ENCODE measurements at places on chromosomes 6 and 20.

DNA sequence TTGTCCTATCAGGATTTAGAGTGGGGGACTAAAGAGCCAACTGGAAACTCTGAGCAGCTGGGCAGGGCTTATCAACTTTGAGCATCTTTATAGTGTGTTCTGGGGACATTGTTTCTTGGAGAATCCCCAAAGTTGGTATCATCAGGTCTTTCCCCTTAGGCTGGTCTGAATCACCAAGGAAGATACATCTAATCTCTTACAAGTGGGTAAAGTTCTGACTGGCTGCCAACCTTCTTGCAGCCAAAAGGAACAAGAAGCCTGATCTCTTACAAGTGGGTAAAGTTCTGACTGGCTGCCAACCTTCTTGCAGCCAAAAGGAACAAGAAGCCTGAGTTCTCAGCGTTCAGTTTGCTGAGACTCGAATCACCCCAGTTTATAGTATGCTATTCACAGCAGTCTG, 1.6 kb upstream of the MED23 start:
- DNase-seq, result no peak

DNA sequence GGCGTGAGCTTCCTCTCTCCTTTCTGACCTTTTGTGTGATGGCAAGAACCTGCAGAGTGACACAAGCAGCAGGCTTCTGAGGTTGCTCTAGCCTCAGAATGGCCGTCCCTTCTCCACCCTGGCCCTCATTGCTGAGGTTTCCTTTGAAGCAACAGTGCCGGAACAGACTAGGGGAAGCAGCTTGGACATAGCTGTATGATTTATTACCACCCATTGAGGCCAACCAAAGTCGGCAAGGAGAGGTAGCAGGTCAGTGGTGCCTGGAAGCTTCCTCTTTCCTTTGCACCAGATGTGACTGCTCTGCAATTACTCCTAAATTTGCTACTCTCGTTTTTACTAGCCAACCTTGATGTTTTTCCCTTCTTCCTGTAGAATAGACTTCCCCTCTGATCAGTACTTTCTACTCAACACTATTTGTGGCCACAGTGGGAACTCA, 31.4 kb downstream of the PTPN1 start:
- DNase-seq, result no peak

- DNase-seq, result no peak
Measured at GRCh38 chr6:125193208-125193607, 39.6 kb downstream of the TPD52L1 start.

DNA sequence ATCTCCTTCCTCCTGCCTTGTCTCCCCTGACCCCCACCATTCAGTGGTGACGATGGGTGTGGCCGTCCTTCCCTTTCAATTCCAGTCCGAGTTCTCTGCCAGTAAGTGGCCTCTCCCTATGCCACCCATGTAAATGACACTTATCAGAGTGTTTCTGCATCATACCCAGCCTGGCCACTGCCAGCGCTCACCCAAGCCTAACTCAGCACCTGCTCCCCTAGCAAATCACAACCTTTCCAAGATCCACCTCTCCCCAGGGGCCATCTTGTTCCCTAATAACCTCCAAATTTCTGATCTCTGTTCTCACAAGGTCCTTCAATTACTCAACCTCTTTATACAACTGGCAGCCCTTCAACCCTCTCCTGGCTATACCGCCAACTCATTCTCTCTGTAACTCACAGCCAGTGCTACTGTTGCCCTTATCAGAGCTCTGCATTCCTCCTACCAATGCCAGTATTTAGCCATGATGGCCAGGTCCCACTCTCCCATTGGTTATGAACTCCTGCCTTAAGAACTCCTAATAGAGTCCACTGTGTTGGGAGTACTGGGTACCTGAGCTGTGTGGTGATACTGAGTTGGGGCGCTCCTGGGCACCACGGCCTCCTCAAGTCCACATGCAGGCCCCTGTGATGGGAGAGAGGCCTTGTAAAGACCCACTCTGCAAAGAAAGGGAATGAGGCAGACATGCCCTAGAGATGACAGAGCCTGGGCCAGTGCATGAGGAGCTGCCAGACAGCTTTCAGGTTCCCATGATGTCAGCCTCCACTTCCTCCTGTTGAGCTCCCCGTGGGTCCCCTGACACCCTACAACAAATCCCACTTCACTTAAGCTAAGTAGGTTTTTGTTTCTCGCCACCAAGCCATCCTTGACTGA, 187.4 kb upstream of the RREB1 start:
- DNase-seq, result no peak

DNA sequence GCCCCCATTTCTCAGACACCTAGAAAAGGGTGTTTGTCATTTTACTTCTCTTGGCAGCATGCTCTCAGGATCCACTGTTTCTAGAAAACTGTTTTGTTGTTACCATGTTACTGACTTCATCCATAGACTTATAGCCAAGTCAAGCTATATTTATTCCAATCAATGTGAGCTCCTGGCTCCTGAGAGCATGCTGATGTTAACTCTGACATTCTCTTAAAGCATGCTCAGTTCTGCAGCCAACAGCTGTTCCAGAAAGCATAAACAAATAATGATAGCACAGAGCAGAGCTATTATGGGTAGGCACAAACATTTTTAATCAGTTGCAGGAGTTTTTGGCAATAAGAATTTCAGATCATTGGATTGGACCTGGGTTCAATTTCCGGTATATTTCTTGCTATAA, 92.4 kb upstream of the CEP85L start:
- DNase-seq, result no peak

DNA sequence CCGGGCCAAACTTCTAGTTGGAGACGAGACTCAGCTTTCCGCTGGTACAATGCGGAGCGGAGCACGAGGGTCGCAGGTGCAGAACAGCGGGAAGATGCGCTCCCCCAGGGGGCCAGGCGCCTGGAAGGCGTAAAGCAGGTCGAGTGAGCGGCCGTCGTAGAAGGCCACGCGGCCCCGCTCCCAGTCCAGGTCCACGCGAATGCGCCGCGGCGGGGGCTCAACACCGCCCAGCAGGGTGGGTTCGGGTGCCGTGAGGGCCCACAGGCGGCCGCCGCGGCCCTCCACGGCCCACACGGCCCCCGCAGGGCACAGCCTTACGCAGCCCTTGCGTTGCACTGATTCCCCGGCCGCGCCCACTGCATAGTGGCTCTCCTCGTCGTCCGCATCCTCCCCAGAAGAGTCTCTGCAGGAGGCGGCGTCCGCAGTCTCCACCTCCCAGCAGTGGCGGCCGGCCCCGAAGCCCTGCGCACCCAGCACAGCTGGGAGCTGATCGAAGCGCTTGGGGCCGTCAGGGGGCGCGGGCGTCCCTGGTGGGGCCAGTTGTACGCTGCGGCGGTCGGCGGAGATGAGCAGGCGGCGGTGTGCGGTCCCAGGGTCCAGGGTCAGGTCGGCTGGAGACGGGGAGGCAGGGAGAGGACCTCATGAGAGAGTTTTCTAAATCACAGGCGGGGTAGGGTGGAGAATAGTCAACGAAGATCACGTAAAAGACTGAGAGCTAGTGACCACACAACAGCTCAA, 4.3 kb downstream of the PPP1R11 start:
- no peak for DNase-seq

- DNase-seq, result no peak
Measured at GRCh38 chr6:87197547-87197946, 42.2 kb downstream of the ZNF292 start.

DNA sequence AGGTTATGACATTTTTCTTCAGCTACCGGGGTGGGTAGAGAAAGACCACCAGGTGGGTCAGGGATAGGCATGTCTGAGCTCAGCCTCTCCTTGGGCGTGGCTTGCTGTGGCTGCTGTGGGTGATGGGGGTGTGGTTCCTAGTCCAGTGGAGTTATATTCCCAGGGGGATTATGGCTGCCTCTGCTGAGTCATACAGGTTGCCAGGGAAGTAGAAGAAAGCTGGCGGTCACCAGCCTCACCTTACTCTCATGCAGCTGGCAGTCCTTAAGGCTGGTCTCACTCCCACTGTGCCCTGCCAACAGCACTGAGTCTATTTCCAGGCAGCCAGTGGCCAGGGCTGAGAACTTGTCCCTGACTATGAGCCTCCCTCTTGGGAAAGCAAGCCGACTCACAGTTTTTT, 130.0 kb downstream of the SCP2D1 start:
- no peak for DNase-seq

GRCh38 chr6:113805173-113805790, 51.9 kb upstream of the MARCKS start:
- DNase-seq, result no peak

- DNase-seq, result no peak
Measured at GRCh38 chr6:159973951-159974350, 5.1 kb downstream of the IGF2R start.

DNA sequence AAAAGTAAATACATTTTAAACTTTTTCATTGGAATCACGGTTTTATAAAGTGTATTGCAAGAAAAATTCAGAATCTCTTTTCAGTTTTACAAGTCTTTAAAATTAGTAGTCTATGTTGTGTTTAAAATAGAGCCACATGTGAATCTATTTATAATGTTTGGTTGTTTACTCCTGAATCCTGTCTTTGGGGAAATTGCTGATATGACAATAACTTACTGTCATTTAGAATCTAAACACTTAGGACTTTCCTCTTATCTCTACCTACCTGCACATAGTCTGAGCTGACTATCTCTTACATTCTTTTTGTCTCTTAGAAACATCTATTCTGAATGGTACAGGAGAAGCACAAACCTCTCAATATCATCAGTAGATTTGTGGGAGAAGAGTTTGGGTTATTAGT, 4.1 kb upstream of the SRSF12 start:
- DNase-seq, result no peak

GRCh38 chr6:11044712-11045167, 635 bp upstream of the ELOVL2 start:
- DNase-seq, result no peak

GRCh38 chr6:96899019-96899418, 1.3 kb upstream of the NDUFAF4 start:
- no peak for DNase-seq

DNA sequence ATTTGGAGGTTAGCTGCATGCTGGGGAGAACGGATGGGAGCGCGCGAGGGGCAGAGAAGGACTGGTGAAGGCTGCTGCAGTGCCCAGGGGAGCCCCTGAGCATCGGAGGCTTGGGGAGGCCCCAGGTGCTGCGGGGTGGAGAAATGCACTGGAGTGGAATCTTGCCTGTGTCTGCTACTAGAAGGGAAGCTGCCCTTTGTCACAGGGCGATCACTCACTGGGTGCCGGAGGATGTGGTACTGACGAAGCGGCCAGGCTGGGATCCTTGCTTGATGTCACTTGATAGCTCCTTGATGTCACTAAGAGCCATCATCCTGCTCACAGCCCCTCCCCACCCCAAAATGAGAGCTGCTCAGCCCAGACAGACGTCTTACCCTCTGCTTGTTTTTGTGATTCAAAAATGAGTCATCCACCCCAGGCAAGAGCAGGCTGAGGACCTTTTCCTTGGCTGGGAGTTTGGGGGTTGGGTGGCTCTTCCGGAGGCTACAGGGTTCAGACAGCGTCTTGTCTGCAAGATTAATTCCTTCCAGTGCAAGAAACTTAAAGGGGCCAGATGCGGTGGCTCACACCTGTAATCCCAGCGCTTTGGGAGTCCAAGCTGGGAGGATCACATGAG, 62.6 kb upstream of the PMEPA1 start:
- no peak for DNase-seq

GRCh38 chr6:105587349-105588122, 184.7 kb upstream of the PREP start:
- no peak for DNase-seq

DNA sequence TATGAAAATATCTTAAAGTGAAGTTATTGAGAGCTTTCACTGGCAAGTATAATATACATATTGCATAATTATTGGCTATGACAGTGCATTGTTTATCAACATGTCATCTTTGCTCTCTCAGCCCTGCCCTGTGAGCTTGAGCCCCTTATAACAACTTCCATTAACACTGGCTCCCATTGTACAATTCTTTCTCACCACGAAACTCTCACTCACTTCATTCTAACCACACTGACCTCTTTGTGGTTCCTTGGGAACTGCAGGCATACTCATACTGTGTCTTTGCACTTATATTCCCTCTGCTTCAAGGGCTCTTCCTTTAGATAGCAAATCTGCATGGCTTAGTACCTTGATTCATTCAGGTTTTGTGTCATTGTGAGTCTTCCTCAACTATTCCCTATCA, 411.8 kb downstream of the CDKAL1 start:
- DNase-seq, result no peak

- DNase-seq, result no peak
Measured at GRCh38 chr20:44900231-44900854, 9.5 kb upstream of the PABPC1L start.

- DNase-seq, result no peak
Measured at GRCh38 chr6:118635909-118636735, 15.3 kb downstream of the CEP85L start.

- no peak for DNase-seq
Measured at GRCh38 chr20:32162351-32162750, 45.2 kb downstream of the PLAGL2 start.

DNA sequence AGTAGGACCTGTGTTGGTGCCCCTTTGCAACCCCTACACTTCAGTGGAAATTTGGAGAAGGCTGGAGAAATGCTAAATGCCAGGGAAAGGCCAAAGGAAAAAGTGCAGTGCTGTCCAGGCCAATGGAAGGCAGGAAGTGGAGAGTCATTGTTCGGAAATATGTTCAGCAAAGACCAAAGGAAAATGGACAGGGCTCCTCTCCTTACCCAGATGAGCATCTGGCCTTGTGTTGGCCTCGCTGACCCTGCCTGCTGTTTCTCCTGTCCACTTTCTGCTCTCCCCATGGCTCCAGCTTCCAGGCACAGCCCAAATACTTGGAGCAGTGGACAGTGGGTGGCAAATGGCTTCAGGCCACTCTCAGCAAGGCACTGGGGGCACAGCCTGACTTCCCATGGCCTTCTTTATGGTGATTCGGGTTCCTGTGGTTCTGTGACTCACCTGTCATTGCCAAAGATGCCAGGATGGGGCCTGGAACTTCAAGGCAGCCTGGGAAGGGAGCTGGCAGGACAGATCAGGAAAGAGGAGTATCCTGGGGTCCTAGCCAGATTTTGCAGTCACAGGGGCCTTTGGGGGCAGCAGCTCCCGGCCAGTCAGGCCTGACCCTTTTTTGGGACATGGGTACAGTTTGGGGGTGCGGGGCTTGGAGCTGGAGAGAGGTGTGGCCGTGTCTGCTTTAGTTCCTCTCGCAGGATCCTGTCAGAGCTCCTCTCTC, 190.9 kb upstream of the SLC24A3 start:
- DNase-seq, result no peak

DNA sequence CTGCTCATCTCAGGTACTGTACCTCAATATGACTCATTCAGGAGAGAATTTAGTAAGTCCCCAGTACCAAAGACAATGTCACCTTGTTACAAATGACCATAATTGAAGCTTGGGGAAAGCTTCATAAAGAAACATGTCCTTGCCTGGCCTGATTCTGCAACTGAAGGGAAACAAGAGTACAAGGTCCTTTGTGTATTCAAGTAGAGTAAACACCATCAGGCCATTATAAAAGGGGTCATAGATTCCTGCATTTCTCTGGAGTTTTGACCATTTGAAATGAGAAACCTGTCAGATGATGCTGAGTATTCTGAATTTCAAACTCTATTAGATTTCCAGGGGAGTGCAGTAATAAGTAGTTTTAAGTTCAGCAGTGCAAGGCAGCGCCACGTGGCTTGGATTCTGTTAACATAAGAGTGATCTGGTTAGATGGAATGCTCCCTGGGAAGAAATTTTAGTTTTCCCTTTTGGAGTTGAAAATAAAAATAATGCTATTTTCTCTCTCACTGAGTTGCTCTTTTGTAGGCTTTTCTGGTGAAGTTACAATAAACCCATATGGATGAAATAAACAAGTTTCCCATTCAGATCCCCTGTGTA, 1054.3 kb downstream of the EPHA7 start:
- DNase-seq, result no peak

All from right lobe of liver (tissue), 6 donors.